ENCODE measurements at places on chromosomes 2 and 18. TPM values are rescaled to one million over a fixed set of nuclear protein-coding genes. Genes with fewer than 3 reads are reported as not detected.

The BOK gene
- 8.0 TPM for total RNA-seq

The PAX3 gene
- total RNA-seq: not detected

The NT5C1B gene
- total RNA-seq: not detected

The PLGLB2 gene
- 8.3 TPM for total RNA-seq

DNA sequence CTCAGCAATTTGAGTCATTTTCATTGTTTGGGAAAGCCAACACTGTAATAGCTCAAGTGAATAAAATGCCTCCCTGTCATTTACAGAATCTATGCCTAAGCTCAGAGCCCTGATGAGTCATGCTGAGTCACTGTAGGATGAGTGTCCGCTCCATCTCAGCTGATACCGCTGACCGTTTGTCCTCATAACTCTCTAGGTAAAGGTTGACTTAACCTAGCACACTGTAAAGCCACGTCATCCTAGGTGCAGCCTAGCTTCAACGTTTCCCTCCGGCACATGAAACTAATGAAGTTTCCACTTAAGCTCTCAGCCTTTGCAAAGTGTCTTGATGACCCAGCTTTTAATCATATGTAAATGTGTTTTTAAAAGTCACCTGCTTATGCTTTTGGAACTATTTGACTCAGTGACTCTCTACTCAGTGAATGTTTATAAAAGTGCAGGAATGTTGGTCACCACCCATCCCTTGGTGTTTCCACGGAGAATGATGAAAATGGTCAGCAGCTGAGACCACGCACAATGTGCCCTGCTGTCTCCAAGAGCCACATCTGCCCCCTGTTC lies 154.0 kb downstream of the PMAIP1 start:
- no peak overlapping the region for H3K27ac ChIP-seq
- no peaks in the 10 kb centered on the region for H3K27me3 ChIP-seq
- H3K36me3 ChIP-seq: no peaks in the 10 kb centered on the region
- DNase-seq: no peak
- no peaks in the 10 kb centered on the region for H3K4me1 ChIP-seq
- H3K4me3 ChIP-seq: no peak overlapping the region

DNA sequence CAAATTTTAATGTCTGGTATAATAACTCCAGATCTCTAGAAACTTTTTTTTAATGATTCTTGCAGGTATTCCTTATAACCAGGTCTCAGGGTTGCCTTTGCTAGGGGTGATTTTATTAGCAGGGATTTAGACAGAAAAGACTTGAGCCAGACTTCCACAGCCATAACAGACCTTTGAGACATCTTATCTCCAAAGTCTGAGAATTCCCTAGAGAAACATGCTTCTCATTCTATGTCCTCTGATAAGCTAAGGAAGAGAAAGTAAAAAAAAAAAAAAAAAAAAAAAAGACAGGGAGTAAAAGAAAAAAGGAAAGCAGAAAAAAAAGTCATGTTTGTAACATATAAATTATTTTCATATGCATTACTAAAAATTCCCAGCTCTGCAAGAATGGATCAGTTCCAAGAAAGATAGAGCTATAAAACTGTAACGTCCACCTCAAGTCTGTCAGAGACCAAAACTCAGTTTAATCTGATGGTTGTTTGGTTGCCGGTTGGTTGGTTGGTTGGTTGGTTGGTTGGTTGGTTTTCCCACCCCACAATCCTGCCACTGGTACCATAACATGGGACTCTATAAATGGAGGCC lies 153.8 kb downstream of the COL6A3 start:
- H3K27ac ChIP-seq: no peak overlapping the region
- peaks cover 3% of the 10 kb centered on the region for H3K4me1 ChIP-seq
- peaks cover 13% of the 10 kb centered on the region for H3K27me3 ChIP-seq
- no peaks in the 10 kb centered on the region for H3K36me3 ChIP-seq
- no peak overlapping the region for H3K4me3 ChIP-seq

DNA sequence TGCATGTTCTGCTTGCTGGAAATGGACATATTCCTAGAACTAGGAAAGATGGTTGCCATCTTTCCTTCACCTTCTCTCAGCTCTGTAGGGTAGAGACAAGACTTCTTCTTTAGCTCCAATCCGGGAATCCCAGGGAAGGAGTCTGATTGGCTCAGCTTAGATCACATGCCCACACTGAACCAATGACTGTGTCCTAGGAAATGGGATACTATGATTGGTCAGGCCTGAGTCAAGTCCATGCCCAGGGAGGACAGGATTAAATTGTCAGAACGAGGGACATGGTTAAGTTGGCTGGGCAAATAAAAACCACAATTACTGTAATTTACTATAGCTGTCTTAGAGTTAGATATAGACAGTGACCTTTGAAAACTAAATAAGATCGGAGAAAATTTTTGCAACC lies 31.4 kb downstream of the SEMA4F start:
- H3K27ac ChIP-seq: no peak overlapping the region
- H3K4me1 ChIP-seq: no peaks in the 10 kb centered on the region
- peaks cover 3% of the 10 kb centered on the region for H3K27me3 ChIP-seq
- no peak for DNase-seq

GRCh38 chr2:83113953-83114352 lies 1345.1 kb downstream of the SUCLG1 start:
- DNase-seq: no peak
- no peaks in the 10 kb centered on the region for H3K4me1 ChIP-seq
- H3K36me3 ChIP-seq: no peaks in the 10 kb centered on the region

DNA sequence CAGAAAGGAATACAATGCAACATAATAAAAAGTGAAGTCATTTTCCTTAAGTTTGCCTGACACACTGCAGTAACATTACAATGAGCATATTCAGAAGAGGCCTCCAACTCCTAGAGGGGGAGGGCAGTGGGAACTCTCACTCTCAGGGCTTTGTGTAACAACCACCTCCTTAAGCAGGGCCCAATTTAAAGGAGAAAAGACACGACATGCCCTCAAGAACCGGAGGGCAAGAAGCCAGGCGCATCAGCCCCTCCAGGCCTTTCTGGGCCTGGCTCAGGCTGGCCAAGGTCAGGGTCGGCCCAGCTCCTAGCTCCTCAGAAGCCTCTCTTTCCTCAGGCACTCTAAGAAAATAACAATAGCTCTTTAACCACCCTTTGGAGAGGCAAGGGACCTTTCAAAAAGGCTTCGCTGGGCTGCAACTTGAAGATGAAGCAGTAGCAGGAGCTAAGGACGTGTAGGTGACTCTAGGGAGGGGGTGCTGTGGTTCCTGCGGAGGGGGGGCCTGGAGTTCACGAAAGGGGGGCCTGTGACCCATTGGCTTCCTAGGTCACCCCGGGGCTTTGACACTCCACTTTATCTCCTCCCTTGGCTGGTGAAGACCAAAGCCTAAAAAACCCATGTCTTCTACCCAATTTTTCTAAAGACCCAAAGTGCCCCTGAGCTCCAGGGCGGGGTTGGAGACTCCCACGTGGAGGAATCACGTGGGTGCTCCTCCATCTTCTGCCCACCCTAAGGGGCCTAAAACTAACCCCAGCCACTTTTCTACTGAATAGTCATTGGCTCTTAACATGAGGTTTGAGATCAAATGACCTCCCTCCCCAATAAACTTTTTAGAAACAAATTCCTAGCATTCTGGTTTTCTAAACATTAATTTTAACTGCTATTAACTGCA lies 13.3 kb downstream of the SERTAD2 start:
- H3K27me3 ChIP-seq: no peaks in the 10 kb centered on the region
- no peak overlapping the region for H3K4me3 ChIP-seq
- H3K4me1 ChIP-seq: peaks cover 59% of the 10 kb centered on the region
- H3K27ac ChIP-seq: peak overlapping the region; percentile 78
- no peak for DNase-seq
- H3K36me3 ChIP-seq: peaks cover 9% of the 10 kb centered on the region

DNA sequence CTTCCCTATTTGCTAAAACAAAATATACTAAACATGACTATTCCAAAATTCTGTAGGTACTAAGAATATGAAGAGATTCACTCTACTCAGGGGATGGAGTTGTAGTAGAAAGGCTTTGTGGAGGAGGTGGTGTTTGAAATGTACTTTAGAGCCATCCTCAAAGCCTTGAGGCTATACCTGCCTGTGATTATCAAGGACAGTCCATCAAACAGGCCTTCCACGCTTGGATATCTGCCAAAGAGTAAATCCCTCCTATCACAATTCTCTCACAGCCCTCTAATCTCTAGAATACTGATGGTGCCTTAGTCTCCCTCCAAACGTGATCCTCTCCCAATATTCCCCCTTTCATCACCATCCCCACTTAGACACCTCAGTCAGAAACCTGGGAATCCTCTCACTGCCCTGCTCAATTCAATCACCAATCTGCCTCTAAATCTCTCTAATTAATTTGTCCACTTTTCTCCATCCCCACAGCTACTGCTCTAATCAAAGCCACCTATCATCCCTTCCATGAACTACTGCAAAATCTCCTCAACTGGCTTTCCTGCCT lies 13.1 kb downstream of the SOS1 start:
- no peak for DNase-seq
- peaks cover 12% of the 10 kb centered on the region for H3K36me3 ChIP-seq
- no peak overlapping the region for H3K4me3 ChIP-seq
- H3K4me1 ChIP-seq: peaks cover 12% of the 10 kb centered on the region

DNA sequence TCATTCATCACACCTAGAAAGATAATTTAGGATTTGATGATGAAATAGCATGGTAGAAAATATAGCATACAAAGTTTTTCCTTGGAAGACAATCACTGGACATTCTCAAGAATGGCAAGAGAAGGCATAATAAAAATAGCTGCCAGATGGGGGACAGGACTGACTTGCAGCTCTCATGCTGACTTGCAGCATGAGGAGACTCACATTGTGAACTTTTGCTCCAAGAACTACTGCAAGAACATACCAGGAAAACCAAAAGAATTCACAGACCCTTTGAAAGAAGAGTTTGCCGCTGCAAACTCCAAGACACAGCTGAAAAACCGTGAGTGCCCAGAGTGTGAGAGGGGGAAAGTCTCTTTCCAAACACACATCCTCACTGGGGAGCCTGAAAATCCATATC lies 47.0 kb downstream of the CRYGD start:
- H3K27ac ChIP-seq: no peak overlapping the region
- H3K4me1 ChIP-seq: peaks cover 3% of the 10 kb centered on the region
- no peaks in the 10 kb centered on the region for H3K36me3 ChIP-seq
- no peaks in the 10 kb centered on the region for H3K27me3 ChIP-seq

- peaks cover 12% of the 10 kb centered on the region for H3K27me3 ChIP-seq
- DNase-seq: no peak
- H3K36me3 ChIP-seq: no peaks in the 10 kb centered on the region
- H3K27ac ChIP-seq: no peak overlapping the region
- H3K4me3 ChIP-seq: no peak overlapping the region
These were observed 27.2 kb downstream of the EDAR start for GRCh38 chr2:108961796-108962195.

- H3K4me1 ChIP-seq: peaks cover 25% of the 10 kb centered on the region
- peaks cover 4% of the 10 kb centered on the region for H3K36me3 ChIP-seq
- peak overlapping the region; percentile 85 for H3K4me3 ChIP-seq
- peaks cover 36% of the 10 kb centered on the region for H3K27me3 ChIP-seq
- DNase-seq: no peak
These were observed 1.5 kb downstream of the GRHL1 start for GRCh38 chr2:9952856-9953503.

- no peaks in the 10 kb centered on the region for H3K27me3 ChIP-seq
- H3K4me1 ChIP-seq: peaks cover 1% of the 10 kb centered on the region
- no peaks in the 10 kb centered on the region for H3K36me3 ChIP-seq
- H3K27ac ChIP-seq: no peak overlapping the region
- H3K4me3 ChIP-seq: no peak overlapping the region
These were observed 108.9 kb upstream of the LGALSL start for GRCh38 chr2:64344999-64345576.

GRCh38 chr2:188645986-188646385 lies 328.2 kb upstream of the COL3A1 start:
- no peak overlapping the region for H3K4me3 ChIP-seq
- no peaks in the 10 kb centered on the region for H3K36me3 ChIP-seq
- no peak overlapping the region for H3K27ac ChIP-seq
- DNase-seq: no peak

- no peak for DNase-seq
- H3K4me3 ChIP-seq: no peak overlapping the region
- H3K36me3 ChIP-seq: no peaks in the 10 kb centered on the region
- no peaks in the 10 kb centered on the region for H3K27me3 ChIP-seq
- H3K27ac ChIP-seq: no peak overlapping the region
These were observed 3.2 kb upstream of the GLS start for GRCh38 chr2:190877436-190877835.

- no peak for DNase-seq
- peaks cover 8% of the 10 kb centered on the region for H3K4me1 ChIP-seq
- no peak overlapping the region for H3K27ac ChIP-seq
- H3K4me3 ChIP-seq: no peak overlapping the region
- no peaks in the 10 kb centered on the region for H3K27me3 ChIP-seq
These were observed 4.3 kb upstream of the HES6 start for GRCh38 chr2:238244151-238244550.

GRCh38 chr2:176156807-176157498 lies at the start of gene HOXD3:
Gene HOXD3, plus strand, starts transcription at chr2:176157307. Its CDS starts 11,808 bp downstream, at chr2:176169115.
- peaks cover 1% of the 10 kb centered on the region for H3K4me1 ChIP-seq
- H3K27ac ChIP-seq: no peak within 1 kb of the TSS
- H3K36me3 ChIP-seq: no peaks in the 10 kb centered on the region
- H3K4me3 ChIP-seq: no peak within 1 kb of the TSS

DNA sequence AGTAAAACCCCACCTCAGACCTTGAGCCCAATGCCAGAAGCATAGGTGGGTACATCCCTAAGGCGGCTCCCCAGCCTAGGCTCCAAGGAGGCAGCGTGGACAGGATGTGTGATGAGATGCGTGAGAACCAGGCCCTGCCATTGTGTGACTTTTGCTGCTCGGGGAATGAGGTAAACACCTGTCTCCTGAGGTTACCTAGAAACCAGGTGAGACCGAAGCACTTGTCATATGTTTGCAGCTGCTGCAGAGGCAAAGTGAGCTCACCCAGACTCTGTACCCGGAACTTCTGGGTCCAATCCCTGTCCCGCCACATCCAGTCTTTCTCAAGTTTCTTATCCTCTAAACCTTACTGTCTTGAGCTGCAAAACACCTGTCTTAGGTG lies 3.4 kb downstream of the FBLN7 start:
- H3K4me1 ChIP-seq: peaks cover 4% of the 10 kb centered on the region
- H3K4me3 ChIP-seq: no peak overlapping the region
- H3K36me3 ChIP-seq: peaks cover 2% of the 10 kb centered on the region
- H3K27me3 ChIP-seq: peaks cover 19% of the 10 kb centered on the region
- peak overlapping the region; percentile 46 for H3K27ac ChIP-seq

DNA sequence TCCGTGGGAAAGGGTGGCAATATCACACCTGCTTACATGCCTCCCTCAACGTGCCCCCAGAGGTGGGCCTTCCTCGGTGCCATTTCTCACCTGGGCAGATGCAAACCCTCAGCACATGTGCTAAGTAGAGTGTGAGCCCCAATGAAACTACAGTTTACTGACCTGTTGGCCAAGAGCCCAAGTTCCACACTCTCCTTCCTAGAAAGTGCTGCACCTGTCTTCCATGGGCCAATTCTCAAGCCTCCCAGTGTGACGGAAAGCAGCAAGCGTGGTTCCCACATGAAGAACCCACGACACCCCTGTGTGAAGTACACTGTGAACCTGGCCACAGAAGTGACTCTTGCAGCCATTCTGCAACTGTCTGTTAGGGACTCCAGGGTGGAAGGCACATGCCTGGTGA lies 73.7 kb downstream of the UXS1 start:
- no peak overlapping the region for H3K27ac ChIP-seq
- no peak overlapping the region for H3K4me3 ChIP-seq
- no peaks in the 10 kb centered on the region for H3K27me3 ChIP-seq
- peaks cover 4% of the 10 kb centered on the region for H3K36me3 ChIP-seq
- peaks cover 14% of the 10 kb centered on the region for H3K4me1 ChIP-seq

Measured in progenitor cell of endocrine pancreas (in vitro differentiated cells).